ENCODE measurements at places on chromosomes 1 and 21.
A peak's percentile ranks its signal among the peaks of the same experiment; 100 is the strongest.

GRCh38 chr1:224939844-224940425 is 10.5 kb downstream of the DNAH14 start:
- no peak for DNase-seq

DNA sequence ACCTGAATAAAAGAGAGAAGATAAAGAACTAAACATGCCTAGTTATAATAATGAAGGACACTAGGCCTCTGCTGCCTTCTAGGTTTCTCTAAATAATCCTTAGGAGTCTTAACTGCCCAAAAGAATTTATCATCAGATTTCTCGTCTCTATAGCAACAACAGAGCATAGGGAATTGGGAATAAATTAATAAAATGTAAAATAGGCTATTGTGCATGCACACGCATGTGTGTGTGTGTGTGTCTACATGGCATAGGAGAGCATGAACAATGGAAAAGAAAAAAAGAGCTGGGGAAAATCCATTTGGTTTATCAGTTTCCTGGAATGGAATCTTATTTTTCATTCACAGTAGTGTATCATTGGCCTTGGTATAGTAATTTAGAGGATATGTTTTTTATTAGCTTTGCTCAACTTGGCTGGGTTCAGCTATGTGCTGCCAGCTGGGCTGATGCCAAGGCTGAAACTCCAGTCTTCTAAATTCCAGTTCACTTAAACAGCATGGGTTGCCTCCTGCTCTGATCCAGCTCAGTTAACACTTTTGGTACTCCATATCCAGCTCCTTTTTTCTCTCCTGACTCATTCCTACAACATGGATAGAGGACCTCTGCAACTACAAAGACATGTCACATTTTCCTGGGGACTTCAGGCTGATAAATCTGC is 80.6 kb upstream of the SLFNL1 start:
- DNase-seq, result peak; percentile 55

- DNase-seq, result no peak
Observed at GRCh38 chr1:241918879-241919278, 38.7 kb upstream of the BECN2 start.

DNA sequence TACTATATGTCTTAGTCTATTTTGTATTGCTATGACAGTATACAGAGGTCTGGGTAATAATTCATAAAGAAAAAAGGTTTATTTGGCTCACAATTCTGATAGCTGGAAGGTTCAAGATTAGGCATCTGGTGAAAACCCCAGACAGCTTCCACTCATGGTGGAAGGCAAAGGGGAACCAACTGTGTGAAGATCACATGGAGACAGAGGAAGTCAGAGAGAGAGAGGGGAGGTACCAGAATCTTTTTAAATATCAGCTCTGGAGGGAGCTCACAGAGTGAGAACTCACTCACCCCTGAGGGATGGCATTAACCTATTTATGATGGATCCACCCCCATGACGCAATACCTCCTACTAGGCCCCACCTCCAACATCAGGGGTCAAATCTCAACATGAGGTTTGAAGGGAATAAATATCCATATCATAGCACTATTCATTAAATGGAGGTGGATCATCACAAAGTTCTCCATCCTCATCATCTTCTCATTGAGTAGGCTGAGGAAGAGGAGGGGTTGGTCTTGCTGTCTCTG is 290.5 kb downstream of the DSCAM start:
- no peak for DNase-seq

- no peak for DNase-seq
Observed at GRCh38 chr1:234925440-234926263, 203.0 kb downstream of the TOMM20 start.

- DNase-seq, result peak; percentile 45
Observed at GRCh38 chr1:155940993-155941844, at the start of gene RXFP4. TSS of gene RXFP4 (plus strand) at chr1:155941638. CDS start at chr1:155941710, 72 bp downstream.

- DNase-seq, result no peak
Observed at GRCh38 chr1:230915078-230915477, 46.8 kb upstream of the C1orf198 start.

DNA sequence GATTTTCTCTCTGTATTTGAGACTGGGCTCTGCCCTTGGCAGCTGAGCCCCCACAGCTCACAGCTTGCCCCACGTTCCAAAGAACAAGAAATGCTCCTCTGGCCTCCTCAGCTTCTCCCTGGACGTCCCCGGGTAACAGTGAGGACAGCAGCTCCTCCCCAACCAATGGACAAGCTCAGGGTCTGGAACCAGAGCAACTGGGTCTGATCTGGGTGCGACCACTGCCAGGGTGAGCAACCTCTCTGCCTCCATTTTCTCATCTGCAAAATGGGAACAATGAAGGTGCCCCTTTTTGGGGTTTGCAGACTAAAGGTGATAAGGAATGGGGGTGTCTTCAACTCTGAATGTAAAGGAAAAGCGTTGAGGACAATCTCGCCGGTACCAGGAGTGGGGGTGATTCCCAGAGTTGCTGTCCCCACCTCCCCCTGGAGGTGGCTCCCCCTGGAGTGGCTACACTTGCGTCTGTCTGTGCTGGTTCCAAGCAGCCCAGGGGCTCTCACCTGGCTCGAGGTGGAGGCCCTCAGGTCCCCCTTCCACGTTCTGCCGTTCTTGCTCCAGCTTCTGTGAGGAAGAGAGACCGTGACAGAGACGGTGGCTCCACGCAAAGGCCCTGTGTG is 6.9 kb downstream of the C21orf58 start:
- no peak for DNase-seq

GRCh38 chr1:93676427-93676826 is 5.2 kb downstream of the BCAR3 start:
- DNase-seq, result no peak

- DNase-seq, result no peak
Observed at GRCh38 chr1:196393742-196394141, 214.5 kb downstream of the KCNT2 start.

DNA sequence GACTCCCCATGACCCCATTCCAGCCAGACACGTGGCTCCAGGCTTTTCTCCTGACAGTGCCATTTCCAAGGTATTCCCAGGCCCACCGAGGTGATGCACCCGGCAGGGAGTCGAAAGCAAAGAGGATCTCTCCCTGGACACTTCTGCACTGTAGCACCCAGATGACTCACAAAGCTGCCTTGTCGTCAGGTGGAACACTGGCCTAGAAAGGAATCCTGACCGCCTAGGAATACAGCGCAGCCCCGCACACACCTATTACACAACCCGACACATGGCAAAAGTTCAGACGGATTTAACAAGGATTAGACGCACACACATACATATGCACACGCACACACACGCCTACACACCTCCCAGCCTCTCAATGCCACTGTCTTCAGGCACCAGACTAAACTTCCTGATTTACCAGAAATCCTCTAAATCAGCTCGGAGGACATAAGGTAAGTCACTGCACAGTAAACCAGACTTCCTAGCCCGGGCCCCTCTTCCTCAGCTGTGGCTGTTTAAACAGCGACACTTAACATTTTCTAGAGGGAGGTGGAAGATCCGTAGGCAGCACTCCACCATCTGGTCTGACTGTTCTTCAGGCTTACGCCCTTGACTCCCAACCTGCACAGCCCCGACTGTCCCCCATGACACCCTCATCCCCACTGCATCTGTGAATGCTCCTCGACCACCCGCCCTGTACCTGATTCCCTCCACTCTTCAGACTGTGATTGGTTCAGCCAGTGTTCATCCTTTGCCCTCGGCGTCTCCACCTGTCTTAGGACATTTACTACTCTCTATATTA is 12.7 kb downstream of the FAM89A start:
- DNase-seq, result no peak

DNA sequence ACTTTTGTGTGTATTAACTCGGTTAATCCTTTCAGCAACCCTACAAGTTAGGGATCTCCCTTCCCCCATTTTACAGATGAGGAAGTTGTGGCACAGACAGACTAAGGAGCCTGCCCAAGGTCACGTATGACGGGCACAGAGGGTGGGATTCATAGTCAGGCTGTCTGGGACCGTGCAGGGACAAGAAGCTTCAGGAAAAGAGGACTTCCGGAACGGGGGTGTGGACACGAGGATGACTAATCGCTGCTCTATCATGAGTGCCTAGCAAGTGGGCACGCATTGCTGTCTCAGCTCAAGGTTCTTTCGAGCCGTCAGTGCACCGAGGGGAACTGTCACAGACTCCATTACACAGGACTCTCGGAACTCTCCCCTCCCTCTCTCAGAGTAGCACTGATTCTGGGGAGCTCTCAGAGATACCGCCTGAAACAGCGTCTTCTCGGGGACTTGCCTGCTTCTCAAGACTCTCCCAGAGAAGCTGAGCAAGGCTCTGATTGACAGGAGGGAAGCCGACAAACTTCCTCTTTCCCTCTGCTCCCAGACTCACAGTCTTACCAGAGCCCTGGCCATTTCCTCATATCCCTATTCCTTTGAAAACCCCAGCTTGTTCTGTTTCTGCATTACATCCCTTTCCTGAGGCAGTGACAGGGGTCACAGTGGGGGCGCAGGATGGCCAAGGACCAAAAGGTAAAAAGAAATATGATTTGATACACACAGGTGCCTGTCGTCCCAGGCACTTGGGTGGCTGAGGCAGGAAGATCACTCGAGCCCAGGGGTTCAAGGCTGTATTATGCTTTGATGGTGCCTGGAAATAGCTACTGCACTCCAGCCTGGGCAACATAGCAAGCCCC is 14.4 kb downstream of the FHAD1 start:
- DNase-seq, result no peak

- DNase-seq, result no peak
Observed at GRCh38 chr1:212234431-212235395, 50.5 kb upstream of the PPP2R5A start.

DNA sequence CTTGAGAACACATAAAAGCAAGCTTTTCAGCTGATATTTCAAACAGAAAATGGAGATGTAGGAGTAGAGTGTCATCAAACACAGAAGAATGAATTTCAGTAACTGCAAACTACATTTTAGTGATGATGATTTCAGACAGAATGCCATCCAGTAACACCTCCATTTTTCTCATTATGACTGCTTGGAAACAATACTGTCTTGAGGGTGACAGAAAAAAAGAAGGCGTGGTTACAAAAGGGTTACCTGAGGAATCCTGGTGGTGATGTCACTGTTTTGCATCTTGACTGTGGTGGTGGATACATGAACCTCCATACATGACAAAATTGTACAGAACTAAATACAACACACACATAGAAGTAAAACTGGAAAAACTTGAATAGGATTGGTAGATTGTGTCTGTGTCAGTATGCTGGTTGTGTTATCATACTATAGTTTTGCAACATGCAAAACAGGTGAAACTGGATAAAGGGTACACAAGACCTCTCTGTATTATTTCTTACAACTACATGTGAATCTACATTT is 375.9 kb downstream of the PTBP2 start:
- no peak for DNase-seq

DNA sequence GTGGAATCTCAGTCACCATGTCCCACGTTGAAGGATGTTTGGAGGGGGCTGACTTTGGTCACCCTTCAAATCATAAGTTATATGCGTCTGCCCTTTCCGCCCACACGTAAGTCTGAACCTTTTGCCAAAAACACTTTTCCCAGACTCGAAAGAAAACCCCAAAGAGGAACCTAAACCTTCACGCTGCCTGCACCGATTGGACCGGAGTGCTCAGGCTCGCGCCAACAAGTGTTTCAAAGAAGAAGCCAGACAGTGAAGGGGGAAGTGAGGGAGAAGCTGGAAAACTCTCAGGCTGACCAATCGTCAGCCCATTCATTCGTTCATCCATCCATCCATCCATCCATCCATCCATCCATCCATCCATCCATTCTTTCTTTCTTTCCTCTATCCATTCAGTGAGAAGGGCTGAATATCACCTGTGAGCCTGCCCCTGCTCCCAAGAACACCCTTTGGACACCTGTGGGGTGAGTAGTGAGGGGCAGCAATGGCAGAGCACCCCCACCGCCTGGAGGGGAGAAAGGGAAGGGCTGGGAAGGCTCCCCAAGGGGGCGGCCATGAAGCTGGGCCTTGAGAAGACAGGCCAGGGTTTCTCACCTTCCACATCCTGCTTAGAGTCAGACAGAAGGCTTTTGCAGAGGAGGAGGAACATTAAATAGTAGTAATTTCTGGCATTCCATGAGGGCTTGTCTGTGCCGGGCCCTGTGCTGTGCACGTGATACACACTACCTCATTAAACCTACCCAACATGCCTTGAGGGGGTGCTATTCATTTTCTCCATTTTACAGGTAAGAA is 27.1 kb upstream of the RUNX3 start:
- DNase-seq, result no peak

DNA sequence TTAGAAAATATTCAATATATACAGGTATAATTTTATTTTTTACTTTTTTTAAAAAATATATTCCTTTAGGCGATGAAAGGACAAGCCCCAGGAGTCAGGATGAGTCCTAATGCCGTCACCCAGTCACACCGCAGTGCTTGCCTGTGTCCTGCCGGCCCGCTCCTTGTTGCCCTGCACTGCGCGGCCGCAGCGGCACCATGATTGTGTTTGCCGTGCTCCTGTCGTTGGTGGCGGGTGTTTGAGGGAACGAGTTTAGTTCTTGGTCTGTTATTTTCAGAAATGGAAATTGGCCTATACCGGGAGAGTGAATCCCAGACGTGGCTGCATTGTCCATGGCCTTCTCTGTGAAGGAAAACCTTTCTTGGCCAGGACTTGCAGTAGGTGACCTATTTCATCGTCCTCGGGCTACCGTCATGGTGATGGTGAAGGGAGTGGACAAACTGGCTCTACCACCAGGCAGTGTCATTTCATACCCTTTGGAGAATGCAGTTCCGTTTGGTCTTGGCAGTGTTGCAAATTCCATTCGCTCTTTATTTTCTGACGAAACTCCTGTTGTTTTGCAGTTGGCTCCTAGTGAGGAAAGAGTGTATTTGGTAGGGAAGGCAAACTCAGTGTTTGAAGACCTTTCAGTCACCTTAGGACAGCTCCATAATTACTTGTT is 45.9 kb upstream of the CRB1 start:
- no peak for DNase-seq

- no peak for DNase-seq
Observed at GRCh38 chr1:244439391-244440032, 12.2 kb downstream of the ADSS2 start.

- DNase-seq, result no peak
Observed at GRCh38 chr21:15206514-15206913, 141.7 kb upstream of the NRIP1 start.

GRCh38 chr1:187374082-187374481 is 545.3 kb downstream of the PLA2G4A start:
- DNase-seq, result no peak

GRCh38 chr1:171653796-171654195 is 1.3 kb upstream of the MYOC start:
- no peak for DNase-seq

DNA sequence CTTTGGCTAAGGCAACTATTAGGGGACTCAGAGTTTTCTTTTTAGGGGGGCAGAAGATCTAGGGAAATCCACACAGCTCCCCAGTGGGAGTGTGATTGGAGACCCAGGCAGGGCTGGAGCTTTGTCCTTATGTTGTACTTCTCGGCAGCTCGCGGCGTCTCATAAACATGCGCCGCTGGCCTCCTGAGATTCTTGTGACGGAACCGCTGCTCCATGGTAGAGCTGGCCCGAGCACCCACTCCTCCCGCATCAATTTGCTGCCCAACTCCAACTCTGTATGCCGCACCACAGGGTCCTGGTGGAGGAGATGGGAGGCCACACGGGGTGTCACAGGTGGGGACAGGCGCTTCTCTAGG is 143.9 kb downstream of the GALNT2 start:
- no peak for DNase-seq

- DNase-seq, result no peak
Observed at GRCh38 chr1:229432905-229433304, 989 bp downstream of the ACTA1 start.

- DNase-seq, result no peak
Observed at GRCh38 chr1:184390889-184391288, 4.1 kb downstream of the C1orf21 start.
